Upper lobe of left lung (tissue), 6 donors: ENCODE measurements at places on chromosomes 4 and X. TPM values are rescaled to one million over a fixed set of nuclear protein-coding genes. Genes with fewer than 3 reads are reported as not detected.

GRCh38 chrX:9642270-9642995, 123.2 kb downstream of the GPR143 start:
- no peak for DNase-seq

DNA sequence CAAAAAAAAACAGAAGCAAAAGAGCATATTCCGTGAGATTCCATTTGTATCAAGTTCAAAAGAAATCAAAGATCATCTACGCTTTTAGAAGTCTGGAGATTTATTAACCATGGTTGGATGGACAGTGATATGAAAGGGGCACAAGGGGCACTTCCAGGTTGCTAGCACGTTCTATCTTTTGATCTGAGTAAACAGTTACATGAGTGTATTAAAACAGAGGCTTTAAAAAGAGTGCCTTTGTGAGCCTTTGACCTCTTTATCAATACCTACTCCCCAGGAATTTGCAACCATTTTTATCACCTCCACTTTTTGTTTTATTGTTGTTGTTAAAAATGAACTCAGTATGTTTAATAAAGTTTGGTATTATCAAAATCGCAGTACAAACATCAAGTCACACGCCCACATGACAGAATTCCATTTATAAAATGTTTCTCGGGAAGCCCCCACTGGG, 72.4 kb upstream of the UCP1 start:
- no peak for DNase-seq

DNA sequence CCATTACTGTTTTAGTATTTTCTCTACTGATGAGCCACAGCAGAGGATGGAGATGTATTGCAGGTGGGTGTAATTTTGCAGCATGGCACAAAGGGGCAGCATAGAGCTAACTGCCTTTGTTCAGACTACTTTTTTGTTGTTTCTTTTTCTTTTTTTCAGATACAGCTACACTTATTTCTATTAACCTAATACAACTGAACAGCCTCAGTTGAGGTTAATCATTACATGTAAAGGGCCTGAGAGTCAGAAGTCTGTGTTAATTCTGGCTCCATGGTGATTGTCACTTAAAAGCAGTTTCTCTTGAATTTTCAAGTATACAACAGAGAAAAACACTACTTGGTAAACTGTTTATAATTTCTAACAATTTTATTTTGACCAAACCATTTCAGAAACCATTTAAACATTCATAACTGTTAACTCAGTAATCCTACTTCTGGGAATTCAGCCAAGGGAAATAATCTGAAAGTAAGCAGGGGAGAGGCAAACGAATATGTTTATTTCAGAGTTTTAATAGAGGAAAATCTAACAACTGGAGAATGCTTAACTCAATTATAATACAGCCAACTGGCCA, 13.9 kb upstream of the PPEF2 start:
- DNase-seq = no peak

DNA sequence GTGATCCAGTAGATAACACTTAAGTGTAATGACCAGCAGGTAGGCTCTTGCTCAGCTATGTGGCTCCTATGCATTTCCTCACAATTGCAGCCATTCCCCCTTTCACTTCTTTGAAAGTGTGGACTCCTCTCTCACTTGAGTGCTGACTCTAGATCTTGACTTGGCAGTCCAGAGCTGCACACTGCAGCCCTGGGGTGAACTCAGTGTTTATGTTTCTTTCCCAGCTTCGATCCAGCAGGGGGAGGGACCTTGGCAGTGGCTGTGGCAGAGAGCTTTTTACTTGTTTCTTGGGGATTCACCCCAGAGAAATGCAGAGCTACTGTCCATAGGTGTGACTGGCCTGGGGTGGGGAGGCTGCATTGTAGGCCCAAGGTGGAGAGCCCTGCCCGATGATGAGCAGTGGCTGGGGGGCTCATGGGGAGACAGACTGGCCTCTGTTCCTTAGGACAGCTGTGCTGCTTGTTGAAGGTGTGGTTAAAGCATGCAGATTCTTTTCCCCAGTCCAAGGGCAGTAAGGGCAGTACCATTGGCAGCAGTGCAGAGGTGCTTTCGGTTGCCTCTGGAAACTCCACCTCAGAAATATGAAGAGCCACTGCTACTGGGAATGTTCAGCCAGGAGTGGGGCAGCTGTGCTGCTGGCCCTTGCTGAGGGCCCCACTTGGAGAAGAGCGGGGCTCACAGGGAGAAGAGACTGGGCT, 134.7 kb downstream of the SH3BGRL start:
- DNase-seq = no peak

DNA sequence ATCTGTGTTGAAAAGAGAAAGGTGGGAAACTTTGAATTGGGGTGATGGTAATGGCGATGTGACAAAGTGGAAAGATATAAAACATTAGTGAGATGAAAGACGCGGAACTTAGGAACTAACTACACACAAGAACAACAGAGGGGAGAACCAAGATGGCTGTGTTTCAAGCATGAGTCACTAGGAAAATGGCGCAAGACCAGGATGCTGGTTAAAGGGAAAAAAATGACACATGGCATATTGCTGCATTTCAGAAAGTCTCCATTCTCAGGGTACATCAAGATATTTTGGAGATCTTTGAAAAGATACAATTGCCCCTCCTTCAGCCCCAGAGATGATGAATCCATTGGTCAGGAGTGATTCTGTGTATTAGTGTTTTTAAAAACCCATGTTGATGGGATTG, 164.4 kb downstream of the FBXO8 start:
- DNase-seq = no peak

GRCh38 chr4:79852305-79852730, 220.7 kb downstream of the ANTXR2 start:
- peak; percentile 28 for DNase-seq

GRCh38 chr4:27364509-27364908, 503.9 kb downstream of the STIM2 start:
- no peak for DNase-seq

GRCh38 chr4:25531272-25531671, 124.4 kb upstream of the SLC34A2 start:
- no peak for DNase-seq

GRCh38 chr4:136489101-136489500, 1043.2 kb downstream of the PCDH18 start:
- DNase-seq = no peak

MXRA5 gene
- total RNA-seq = 10.2 TPM

HTN3 gene
- total RNA-seq = not detected

CLDN22 gene
- total RNA-seq = not detected

FGF13 gene
- 1.0 TPM for total RNA-seq

IGFBP7 gene
- total RNA-seq = 584 TPM

AFM gene
- not detected for total RNA-seq

GDPD2 gene
- total RNA-seq = not detected
